Sciatic nerve (tissue), 2 donors: ENCODE measurements at places on chromosomes 2 and 18. TPM values are rescaled to one million over a fixed set of nuclear protein-coding genes. Genes with fewer than 3 reads are reported as not detected.

- DNase-seq, result no peak
Observed at GRCh38 chr2:77712601-77713000, 190.4 kb upstream of the LRRTM4 start.

- DNase-seq, result no peak
Observed at GRCh38 chr2:233329489-233330135, 22.0 kb downstream of the SAG start.

GRCh38 chr18:73119574-73119973 lies 251.8 kb upstream of the NETO1 start:
- DNase-seq, result no peak

GRCh38 chr2:170524828-170525565 lies 190.1 kb upstream of the SP5 start:
- DNase-seq, result no peak

DNA sequence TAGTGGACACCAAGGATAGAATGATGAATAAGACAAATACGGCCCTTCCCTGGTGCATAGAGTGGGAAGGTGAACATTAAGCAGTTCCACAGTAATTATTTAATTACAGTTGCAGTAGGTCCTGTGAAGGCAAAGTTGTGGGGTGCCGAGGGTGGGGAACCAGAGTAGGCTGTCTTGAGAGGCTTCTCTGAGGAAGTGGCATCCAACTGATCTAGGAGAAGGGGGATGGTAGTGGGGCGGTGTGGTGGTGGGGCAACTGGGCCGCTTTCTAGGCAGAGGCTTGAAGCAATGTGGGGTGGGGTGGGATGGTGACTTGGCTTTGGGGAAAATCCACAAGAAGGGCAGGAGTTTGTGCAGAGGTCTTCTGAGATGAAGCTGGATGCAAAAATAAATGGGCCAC lies 11.7 kb downstream of the ACSL3 start:
- no peak for DNase-seq

GRCh38 chr2:239934571-239935171 lies 90.5 kb downstream of the NDUFA10 start:
- peak; percentile 78 for DNase-seq

GRCh38 chr2:45446016-45446415 lies 165.1 kb downstream of the SRBD1 start:
- DNase-seq, result no peak

SNTG2 gene
- 4.4 TPM for total RNA-seq

IL1B gene
- total RNA-seq, result 23.6 TPM

ABCG8 gene
- total RNA-seq, result not detected
